ENCODE measurements at places on chromosomes 3 and 15. TPM values are rescaled to one million over a fixed set of nuclear protein-coding genes. Genes with fewer than 3 reads are reported as not detected.

Gene ZMYND10
- 0.52 TPM for total RNA-seq

Gene CYP1A2
- total RNA-seq: not detected

Gene TGM5
- not detected for total RNA-seq

Gene FANCD2OS
- not detected for total RNA-seq

Gene GP9
- total RNA-seq: not detected

Gene RAB6B
- total RNA-seq: 2.6 TPM

DNA sequence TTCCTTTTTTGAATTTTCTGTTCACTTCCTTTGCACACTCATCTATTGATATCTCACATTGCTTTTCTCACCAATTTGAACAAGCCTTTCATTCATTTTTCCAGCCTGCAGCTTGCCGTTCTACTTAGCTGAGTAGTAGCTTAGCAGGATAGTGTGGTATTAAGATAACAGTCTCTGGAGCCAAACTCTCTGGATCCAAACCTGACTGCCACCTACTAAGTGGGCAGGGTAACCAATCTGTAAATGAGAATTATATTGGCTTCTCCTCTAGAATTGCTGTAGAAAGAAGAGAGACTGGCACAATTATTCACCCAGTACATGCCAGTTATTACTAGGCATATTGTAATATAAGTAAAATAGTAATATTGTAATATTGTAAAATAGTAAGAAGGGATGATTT is 40.5 kb downstream of the AQP9 start:
- DNase-seq: no peak

DNA sequence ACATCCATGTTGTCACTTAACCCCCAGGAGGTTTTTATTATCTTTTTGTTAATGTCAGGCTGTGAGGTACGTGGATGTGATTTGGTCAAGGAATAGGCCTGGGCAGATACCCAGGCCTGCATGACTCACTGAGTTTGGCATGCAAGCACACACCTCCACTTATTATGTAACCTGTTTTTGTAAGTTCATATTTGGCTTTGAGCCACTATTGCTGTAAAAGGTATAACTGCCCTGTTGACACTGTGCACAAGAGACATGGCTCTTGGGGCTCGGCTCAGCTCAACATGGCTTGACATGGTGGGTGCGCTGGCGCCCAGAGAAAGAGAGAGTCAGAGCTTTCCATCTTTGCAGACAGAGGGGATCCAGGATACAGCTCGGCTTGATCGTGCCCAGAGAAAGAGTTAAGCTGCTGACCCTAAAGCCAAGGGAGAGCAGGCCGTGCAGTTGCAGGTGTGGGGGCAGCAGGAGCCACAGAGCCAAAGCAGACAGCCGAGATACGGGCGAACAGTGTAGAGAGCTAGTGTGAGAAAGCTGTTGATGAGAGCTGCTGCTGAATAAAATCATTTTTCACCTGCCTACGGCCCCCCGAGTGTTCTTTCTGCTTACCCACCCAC is 67.9 kb upstream of the UNC13C start:
- peak; percentile 89 for DNase-seq

DNA sequence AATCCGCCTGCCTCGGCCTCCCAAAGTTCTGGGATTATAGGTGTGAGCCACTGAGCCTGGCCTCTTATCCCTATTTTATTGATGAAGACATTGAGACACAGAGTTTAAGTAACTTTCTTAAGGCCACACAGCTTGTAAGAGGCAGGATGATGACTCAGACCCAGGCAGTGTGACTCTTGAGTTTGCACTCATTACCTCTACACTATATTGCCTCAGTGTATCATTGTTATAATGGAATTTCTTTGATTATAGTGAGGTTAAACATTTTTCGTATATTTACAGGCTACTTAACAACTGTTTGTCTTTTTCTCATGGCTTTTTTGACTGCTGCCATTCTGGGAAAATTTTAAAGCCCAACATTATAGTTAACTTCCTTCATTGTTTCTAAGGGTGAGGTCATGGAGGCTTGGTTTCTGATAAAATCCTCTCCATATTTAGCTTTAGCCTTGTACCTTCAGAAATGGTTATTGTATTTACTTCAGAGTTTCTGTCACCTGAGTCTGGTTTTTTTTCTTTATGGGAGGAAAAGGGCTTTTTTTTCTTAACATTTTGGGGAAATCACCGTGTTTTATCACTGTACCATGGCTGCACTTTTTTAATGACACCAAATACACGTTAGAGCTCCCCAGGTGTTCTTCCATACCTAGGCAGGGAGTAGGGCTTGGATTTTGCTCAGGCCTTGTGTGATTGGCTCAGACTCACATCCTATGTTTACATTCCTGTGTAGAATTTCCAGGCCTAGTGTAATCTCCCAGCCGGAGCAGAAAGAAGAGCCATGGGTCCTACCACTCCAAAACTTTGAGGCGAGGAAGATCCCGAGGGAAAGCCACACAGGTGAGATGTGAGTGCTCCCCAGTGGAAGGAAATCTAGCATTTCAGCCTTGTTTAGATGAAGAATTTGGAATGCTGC is 6.3 kb downstream of the ZNF774 start:
- DNase-seq: peak; percentile 31

DNA sequence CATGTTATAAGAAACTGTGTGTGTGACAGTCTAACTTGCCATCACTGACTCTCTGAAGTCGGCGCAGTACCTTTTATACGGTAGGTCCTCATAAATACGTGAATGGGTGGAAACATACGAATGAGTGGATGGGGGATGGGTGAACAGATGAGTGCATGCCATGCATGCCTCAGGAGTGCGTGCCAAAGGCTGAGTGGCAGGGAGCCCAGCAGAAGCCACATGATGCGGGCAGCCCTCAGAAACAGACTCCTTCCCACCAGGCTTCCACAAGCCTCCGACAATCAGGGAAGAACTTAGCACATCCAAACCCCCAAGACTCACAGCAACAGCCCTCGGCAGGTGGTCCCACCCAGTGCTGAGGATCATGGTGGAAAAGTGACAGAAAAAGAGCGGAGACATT is 16.7 kb downstream of the HCN4 start:
- no peak for DNase-seq

DNA sequence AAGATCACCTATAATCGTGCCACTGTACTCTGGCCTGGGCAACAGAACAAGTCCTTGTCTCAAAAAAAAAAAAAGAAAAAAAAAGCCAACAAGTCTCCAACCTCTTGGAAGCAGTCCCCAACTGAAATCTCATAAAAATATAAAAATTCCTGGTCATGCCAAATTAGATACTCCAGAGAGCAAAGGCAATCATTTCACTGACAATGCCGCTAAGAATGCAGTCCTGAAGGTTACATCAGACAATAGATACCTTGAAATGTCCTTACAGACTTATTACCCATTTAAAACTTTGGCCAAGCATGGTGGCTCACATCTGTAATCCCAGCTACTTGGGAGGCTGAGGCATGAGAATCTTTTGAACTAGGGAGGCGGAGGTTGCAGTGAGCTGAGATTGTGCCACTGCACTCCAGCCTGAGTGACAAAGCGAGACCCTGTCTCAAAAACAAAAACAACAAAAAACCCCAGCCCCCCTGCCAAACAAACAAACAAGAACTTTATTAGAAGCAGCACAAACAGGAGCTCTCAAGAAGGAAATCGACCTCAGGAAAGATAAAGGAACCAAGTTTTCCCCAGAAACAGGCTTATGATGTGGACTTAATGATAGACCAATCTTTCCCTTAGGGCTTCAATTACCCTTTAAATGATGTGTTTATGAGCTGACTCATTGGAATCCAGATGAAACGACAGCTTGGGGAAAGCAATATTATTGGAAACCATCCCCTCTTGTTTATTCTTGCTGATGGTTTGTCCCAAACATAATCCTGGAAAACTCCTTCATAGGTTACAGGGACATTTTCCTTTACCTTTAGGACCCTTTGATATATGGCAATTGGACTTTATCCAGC is 53.1 kb upstream of the XCR1 start:
- peak; percentile 52 for DNase-seq

DNA sequence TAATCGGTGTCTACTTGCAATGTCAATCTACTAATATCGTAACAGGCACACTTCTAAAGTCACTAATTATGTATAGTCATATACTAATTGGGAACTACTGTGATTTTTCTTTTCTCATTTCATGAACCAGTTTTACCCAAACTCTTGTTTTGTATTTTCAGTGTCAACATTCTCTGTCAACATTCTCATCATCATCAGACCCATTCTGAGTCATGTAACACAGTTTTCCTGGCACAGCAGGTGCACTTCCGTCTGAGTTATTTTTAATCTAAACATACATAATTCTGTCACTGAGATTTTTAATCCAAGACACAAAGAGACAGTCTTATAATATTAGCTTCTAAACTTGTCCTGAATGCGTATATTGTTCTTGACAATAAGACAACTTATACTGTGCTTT is 205.1 kb upstream of the EIF1B start:
- no peak for DNase-seq

GRCh38 chr15:41774882-41775417 is 666 bp downstream of the MAPKBP1 start:
- no peak for DNase-seq

- DNase-seq: no peak
Measured at GRCh38 chr3:25133588-25133987, 294.5 kb upstream of the RARB start.

DNA sequence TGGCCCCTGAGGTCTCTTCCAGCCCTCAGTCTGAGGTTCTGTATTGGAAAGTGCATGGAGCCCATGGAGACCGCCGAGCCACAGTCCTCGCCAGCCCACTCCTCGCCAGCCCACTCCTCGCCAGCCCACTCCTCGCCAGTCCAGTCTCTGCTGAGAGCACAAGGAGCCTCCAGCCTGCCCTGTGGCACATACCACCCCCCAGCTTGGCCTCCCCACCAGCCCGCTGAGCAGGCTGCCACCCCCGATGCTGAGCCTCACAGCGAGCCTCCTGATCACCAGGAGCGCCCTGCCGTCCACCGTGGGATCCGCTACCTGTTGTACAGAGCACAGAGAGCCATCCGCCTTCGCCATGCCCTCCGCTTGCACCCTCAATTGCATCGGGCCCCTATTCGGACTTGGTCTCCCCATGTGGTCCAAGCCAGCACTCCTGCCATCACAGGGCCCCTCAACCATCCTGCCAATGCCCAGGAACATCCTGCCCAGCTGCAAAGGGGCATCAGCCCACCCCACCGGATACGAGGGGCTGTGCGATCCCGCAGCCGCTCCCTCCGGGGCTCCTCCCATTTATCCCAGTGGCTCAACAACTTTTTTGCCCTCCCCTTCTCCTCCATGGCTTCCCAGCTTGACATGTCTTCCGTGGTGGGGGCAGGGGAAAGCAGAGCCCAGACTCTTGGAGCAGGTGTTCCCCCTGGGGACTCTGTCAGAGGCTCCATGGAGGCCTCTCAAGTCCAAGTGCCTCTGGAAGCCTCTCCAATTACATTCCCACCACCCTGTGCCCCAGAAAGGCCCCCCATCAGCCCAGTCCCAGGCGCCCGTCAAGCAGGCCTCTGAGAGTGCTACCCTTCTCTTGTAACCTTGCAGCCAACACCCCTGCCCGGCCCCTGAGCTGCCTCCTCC is 40.9 kb downstream of the PML start:
- DNase-seq: no peak

DNA sequence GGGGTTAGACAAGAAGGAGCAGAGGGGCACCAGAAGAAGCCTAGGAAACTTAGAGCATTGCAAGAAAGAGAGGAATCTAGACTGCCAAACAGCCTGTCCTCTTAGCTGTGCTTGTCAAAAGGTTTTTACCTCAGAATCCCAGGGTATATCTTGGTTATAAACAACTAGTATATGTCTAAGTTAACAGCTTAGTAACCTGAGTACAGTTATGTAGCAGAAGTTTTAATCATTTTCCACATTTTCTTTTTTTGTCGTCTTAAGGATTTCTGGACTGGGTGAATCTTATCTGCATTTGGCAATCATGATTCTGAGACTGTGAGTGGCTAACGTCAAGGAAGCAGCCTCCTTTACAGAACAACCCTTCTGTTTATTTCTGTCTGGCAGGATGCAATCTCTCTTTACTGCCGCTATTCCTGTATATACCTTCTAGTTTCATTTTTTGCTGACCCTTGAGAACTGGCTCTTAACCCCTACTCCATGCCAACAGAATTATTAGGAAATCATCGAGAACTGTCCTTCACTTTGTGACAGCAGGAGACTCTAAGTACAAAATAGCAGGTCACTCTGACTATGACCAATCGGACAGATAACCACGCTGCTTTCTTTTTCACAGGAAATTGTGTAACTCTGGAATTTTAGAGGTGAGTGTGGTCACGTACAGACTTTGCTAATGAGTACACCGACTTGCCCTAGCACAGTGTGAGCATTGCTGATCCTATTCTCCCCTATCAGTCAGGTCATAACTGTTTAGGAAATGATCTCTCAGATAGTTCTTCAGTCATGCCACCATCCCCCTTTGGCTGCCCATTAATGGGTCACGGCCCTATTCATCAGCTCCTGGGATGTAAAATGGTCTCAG is 3.3 kb upstream of the CP start:
- DNase-seq: peak; percentile 96

- DNase-seq: no peak
Measured at GRCh38 chr3:29521293-29521692, 240.4 kb downstream of the RBMS3 start.

DNA sequence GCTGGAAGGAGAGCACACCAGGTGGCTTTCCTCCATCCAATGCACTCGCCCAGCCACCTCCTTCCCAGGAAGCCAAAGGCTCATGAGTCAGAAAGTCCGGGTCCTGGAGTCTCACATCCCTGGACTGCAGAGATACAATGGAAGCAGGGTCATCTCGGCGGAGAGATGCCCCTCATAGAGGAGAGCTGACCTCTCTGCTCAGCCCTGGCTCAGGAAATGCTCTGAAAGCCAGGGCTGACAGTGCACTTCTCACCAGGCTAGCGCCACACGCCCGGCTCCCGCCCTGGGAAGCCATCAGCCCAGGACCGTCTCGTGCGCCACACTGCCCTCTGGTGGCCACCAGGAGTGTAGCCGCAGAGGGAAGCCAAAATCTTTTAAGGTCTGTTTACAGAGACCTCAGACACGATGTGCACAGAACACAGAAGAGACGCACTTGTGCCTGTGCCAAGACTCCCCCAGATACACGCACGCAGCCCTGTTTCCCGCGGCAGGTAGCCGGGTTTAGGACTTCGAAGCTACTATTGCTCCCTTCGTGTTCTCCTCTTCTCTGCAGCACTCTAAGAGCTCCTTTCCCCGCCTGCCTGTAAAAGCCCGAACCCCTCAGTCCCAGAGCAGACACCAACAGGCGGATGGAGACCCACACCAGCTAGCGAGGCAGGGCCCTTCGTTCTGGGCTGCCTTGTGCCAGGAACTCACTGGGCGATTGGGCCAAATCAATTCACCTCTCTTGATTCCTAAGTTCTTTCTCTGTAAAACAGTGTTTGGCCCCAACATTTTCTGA is 9.7 kb downstream of the NTRK3 start:
- peak; percentile 52 for DNase-seq

GRCh38 chr3:125280668-125281361 is 68.3 kb upstream of the SLC12A8 start:
- peak; percentile 26 for DNase-seq

GRCh38 chr15:56920367-56920627 is 1.9 kb downstream of the TCF12 start:
- no peak for DNase-seq

All from mammary epithelial cell (primary cell).